ENCODE measurements at places on chromosomes 1 and 21.
A peak's percentile ranks its signal among the peaks of the same experiment; 100 is the strongest.

DNA sequence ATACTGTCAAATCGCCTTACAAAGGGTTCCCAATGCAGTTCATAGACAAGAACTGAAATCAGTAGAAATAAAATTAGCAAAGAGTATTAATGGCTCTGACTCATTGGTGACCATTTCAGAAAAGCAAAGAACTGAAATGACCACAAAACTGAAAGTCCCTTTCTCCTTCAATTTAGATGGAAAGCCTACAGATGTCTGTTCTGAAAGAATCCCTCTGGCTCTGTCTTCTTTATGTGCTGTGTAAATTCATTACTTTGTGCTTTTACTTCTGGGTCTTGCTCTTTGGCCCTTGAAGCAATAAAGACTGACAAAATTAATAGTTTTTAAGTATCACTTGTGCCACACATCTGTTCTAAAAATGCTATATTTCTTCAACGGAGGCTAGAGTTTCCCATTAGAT lies 62.7 kb upstream of the GPR89A start:
- DNase-seq, result no peak

- DNase-seq, result no peak
These were observed 19.5 kb downstream of the FAAH start for GRCh38 chr1:46413596-46413985.

- no peak for DNase-seq
These were observed 12.2 kb downstream of the AMPD2 start for GRCh38 chr1:109631513-109632505.

DNA sequence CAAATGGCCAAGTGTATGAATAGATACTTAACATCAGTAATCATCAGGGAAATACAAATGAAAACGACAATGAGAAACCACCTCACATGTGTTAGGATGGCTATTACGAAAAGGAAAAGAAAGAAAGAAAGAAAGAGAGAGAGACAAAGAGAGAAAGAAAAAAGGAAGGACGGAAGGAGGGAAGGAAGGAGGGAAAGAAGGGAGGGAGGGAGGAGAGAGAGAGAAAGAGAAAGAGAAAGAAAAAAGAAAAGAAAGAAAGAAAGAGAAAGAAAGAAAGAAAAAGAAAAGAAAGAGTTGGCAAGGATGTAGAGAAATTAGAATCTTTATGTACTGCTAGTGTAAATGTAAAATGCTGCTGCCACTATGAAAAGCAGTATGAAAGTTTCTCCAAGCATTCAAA lies 90.7 kb upstream of the DPT start:
- no peak for DNase-seq

- DNase-seq, result peak; percentile 43
These were observed at the start of gene FBLIM1 for GRCh38 chr1:15758343-15758931. TSS of gene FBLIM1 (plus strand) at chr1:15758795. CDS start at chr1:15764984, 6,189 bp downstream.

Data from NCI-H510A treated with DMSO at 0.1 percent for 48 hours (cell line).